ENCODE measurements at places on chromosomes 3 and 15. TPM values are rescaled to one million over a fixed set of nuclear protein-coding genes. Genes with fewer than 3 reads are reported as not detected.

Gene UCN2
- total RNA-seq, result not detected

Gene LRTM1
- total RNA-seq, result not detected

Gene CHAC1
- 2.1 TPM for total RNA-seq

Gene GASK1A
- total RNA-seq, result 33.7 TPM

Gene SPESP1
- 1.5 TPM for total RNA-seq

Gene ABI3BP
- 213 TPM for total RNA-seq

Gene MFGE8
- 2,143 TPM for total RNA-seq

Gene KNG1
- total RNA-seq, result not detected

Gene GCSAM
- total RNA-seq, result not detected

Gene WDR5B
- 4.2 TPM for total RNA-seq

Gene CCR4
- 0.42 TPM for total RNA-seq

Gene ROBO1
- total RNA-seq, result 28.2 TPM
